ENCODE measurements at places on chromosomes 13 and 19.

DNA sequence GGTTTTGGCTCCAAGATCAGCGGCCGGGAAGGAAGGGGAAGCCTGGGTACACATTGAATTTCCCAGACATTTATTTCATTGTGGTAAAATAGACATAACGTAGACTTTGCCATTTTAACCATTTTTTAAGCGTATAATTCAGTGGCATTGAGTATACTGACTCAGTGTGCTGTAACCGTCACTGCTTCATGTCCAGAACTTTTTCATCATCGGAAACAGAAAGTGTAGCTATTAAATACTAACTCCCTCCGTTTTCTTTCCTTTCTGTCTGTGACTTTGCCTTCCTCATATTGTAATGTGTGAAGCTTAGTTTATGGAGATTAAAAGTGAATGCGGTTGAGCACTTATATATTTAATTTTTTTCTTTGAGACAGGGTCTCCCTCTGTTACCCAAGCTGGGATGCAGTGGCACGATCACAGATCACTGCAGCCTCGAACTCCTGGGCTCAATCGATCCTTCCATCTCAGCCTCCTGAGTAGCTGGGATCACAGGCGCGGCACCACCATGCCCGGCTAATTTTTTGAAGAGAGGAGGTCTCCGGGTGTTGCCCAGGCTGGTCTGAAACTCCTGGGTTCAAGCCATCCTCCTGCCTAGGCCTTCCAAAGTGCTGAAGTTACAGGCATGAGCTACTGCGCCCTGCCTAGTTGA lies 1.4 kb downstream of the HNRNPM start:
- DNase-seq, result no peak

DNA sequence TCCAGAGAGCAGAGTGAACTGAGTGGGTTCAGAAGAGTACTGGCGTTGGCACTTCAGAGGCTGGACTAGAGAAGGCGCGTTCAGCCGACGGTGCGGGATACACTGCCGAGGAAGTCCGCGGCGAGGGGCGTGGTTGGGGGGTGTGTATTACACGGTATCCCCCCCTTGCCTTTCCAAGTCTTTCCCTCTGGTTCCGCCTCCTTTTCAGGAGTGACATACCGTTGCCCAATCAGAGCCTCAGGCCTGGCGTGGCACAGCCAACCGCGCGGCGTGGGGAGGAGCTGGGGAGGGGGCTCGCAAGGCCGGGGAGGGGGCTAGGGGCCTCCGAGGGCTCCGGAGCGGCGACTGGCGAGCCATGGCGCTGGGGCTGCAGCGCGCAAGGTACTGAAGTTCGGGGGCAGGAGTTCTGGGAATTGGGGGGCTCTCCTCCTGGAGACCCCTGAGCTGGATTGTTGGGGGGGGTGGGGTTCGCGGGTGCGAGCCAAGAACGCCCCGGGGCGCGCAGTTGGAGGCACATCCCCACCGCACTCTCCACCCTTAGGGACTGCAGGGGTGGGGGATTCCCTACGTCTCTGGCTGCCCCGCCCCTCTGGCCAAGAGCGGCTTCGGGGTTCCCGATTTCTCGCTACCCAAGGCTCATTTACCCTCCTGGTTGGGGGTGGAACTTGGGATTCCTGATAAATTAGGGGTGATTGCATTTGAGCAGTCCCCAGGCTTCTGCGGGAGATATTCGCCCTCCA lies at the start of gene HIF3A:
HIF3A (plus strand) TSS at position 321 of the 740 bp plus-strand sequence; CDS start at position 356, 35 bp downstream.
- peak; percentile 74 for DNase-seq

- no peak for DNase-seq
Measured at GRCh38 chr19:54532528-54532927, 29.9 kb downstream of the LAIR2 start.

DNA sequence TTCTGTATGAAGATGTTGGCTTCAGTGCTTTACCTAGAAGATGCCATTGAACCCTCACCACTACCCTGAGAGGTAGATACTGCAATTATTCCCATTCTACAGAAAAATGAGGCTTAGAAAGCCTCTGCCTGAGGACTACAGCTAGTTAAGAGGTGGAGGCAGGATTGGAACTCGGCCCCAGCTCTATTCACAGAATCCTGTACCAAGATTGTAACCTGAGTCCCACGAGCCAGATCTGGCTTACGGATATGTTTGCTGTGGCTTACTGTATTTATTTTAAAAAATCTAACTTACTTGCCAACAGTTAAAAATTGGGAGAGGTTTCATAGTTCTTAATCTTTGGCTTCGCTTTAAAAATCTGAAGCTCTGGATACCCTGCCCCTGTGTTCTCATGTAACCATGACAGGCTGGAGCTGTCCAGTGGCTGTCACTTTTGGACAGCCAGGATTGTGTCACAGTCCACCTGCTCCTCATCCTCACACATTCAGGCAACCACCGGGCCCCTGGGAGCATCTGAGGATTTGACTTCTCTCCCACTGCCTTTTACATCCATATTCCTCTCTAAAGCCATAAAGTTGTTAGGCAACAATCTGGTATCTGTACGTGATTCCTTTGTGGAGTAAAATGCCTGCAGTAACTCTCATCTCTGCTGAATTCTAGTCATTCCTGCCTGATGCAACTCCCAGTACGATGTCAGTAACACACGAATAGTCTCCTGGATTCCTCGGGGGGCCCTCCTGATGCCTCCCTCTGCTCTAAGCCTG lies 160.8 kb upstream of the SERP2 start:
- DNase-seq, result no peak

GRCh38 chr13:21006141-21007005 lies 55.0 kb downstream of the LATS2 start:
- DNase-seq, result no peak

- DNase-seq, result no peak
Measured at GRCh38 chr19:9018163-9018875, 8.1 kb upstream of the MUC16 start.

- DNase-seq, result no peak
Measured at GRCh38 chr19:50432221-50433028, at the start of gene MYBPC2. MYBPC2 (plus strand) TSS chr19:50432892; CDS start chr19:50432954, 62 bp downstream.

DNA sequence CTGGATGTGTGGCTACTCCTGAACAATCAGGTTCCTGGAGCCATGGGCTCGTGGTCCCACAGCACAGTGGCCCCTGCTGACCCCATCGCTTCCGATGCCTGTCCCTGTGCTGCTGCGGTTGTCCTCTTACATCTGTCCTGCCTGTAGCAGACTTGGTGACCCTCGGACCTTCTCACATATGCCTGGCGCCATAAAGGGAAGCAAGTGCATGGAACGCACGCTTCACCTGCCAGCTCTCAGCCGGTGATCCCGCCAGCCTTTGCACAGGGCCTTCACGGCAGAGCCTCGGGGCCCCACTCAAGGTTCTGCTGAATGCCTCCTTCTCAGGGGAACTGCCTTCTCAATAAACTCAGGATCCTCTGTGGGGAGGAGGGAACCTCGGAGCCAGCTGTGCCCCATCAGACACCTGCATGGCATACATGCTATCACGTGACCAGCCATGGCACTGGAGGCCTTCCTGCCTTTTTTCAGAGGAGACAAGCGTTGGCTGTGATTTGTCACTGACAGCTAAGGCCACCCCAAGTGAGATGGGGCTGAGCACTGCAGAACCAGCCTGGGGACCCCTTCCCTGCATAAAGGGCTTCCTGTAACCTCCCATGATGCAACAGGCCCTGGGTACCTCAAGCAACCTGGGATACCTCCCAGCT lies 24.3 kb downstream of the PEPD start:
- no peak for DNase-seq

DNA sequence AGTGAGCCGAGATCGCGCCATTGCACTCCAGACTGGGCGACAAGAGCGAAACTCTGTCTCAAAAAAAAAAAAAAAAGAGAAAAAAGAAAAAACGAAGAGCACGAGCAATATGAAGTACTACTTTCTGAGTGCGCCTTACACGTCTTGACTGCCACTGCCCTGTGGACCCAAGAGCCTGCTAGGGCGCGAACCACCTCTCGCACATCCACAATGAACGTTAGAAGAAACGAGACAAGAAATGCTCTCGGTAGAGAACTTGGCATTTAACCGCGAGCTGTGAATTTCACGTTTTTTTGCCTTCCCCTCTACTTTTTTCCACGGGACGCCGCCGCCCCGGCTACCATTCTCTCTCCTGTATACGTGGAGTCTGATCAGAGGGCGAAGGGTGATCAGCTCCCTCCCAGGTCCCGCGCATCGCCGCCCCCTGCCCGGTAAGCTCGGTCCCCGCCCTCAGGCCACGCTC lies 454 bp downstream of the TIMM44 start:
- no peak for DNase-seq

Measured in NCI-H510A treated with DMSO at 0.1 percent for 48 hours (cell line).